ENCODE measurements at places on chromosomes 1 and 21.

DNA sequence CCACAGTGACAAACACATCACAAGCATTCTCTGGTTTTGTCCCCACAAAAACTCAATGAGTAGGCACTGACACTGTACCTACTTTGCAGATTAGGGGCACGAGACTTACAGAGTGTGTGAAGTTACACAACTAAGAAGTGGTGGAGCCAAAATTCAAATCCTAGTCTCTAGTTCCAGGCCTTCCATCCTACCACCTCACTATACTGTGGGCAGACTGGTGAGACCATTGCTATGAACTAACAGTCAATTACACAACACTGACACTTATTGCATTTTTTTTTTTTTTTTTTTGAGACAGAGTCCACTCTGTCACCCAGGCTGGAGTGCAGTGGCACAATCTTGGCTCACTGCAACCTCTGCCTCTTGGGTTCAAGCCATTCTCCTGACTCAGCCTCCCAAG is 71.4 kb downstream of the KCNN3 start:
- DNase-seq = no peak

GRCh38 chr1:206002871-206003801 is at the start of gene RAB7B:
Gene RAB7B (minus strand): TSS chr1:206003395. CDS start chr1:205994135, 9,260 bp downstream.
- DNase-seq = no peak

GRCh38 chr1:171715813-171716251 is 26.0 kb downstream of the VAMP4 start:
- no peak for DNase-seq

GRCh38 chr1:234990874-234991801 is 137.5 kb downstream of the TOMM20 start:
- DNase-seq = no peak

GRCh38 chr1:201593200-201593921 is 54.4 kb downstream of the NAV1 start:
- no peak for DNase-seq

GRCh38 chr1:184810735-184811343 is 56.2 kb upstream of the EDEM3 start:
- DNase-seq = no peak

Data from activated naive CD4-positive, alpha-beta T cell treated with anti-CD3 and anti-CD28 coated beads, Interleukin-2, amount 50 U/mL, for 72 hours (primary cell).